ENCODE measurements at places on chromosomes 2 and 18.

GRCh38 chr2:145652036-145652435, 1132.1 kb upstream of the ZEB2 start:
- no peak for DNase-seq

- no peak for DNase-seq
Measured at GRCh38 chr2:187445051-187445450, 3.0 kb downstream of the CALCRL start.

- DNase-seq = no peak
Measured at GRCh38 chr2:203737360-203737759, 30.9 kb downstream of the CD28 start.

DNA sequence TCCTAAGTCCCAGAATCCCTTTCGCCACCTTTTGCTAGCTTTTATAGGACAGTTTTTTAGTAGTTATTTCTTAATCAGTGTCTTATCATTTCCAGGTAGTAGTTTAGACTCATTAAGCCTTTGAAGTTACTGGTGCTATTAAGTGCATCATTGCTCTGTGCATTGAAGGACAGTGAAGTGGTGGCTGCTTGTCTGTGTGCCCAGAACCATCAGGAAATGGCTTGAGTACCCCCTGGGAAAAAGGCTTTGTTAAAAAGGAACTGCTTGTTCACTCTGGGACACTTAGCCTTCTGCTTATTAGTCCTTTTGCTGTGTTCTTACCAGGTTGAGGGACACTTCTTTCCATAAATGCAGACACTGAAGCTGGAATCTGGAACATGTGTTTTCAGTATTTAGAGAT, 30.0 kb downstream of the DTNA start:
- DNase-seq = no peak

- no peak for DNase-seq
Measured at GRCh38 chr2:11387100-11387390, 42.6 kb upstream of the ROCK2 start.

DNA sequence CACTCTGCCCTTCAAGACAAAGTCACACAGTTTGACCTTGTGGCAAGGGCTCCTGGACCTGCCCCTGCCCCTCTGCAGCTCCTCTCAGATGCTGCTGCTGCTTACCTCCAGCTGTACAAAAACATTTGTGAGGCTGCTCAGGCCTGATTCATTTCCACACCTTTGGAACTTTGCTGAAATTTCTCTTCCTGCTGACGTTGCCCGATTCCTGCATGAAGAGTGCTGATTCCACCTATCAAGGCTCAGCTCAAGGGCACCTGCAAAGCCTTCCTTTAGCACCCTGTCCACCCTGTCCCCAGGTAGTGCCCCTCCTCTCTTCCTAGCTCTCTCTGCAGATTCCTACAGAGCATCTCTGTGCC, 738.3 kb upstream of the HS6ST1 start:
- DNase-seq = no peak

GRCh38 chr2:48205137-48205798, 299.0 kb upstream of the FBXO11 start:
- DNase-seq = no peak

- DNase-seq = no peak
Measured at GRCh38 chr2:226334981-226335720, 464.5 kb downstream of the IRS1 start.

- no peak for DNase-seq
Measured at GRCh38 chr2:80365762-80366161, 61.2 kb upstream of the LRRTM1 start.

DNA sequence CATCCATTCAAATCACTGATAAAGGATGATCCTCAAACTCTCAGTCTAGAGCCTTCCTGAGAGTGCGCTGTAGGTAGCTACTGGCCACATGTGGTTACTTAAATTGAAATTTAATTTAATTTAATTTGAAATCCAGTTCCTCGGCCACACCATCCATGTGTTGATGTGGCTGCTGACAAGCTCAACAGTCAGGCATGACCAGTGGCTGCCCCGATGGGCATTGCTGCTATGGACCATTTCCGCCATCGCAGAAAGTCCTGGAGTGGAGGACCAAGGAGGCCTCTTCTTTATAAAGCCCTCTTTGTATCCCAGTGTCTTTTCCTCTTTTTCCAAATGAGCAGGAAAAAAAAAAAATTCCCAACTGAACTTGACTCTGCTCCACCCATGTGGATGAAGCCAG, 100.6 kb downstream of the HDAC4 start:
- DNase-seq = peak; percentile 14

DNA sequence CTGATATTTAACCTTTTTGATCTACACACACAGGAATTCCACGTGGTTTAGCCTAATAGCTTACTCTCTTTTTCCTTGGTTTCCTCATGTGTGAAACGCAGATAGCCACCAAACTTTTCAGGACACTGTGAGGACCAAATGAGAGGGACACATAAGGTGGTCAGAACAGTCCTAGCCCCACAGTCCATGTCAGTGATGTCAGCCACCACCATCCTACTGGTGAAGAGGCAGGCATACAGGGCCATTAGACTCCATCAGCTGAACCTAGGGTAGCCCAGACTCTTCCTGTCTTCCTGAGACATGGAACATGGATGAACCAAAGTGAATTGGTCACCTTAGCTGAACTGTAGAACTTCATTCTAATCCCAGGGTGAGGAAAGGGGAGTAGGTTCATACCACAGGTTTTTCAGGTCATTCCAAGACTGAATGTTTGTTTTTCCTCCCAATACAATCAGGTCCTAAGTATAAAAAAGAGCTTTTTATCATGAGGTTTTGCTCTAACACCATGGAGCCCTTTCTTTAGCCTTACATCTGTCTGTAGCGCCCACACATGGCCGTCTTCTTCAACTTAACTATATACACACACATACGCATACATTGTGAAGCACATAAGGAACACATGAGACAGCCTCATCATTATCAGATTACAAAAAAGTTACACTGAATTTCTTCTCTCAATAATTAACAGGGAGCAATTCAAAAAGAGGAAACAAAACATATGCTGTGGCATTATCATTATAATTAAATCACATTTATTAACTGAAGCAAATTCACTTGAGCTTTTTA, 18.5 kb upstream of the NFE2L2 start:
- DNase-seq = no peak

GRCh38 chr18:39841482-39842365, 2113.3 kb upstream of the PIK3C3 start:
- no peak for DNase-seq

DNA sequence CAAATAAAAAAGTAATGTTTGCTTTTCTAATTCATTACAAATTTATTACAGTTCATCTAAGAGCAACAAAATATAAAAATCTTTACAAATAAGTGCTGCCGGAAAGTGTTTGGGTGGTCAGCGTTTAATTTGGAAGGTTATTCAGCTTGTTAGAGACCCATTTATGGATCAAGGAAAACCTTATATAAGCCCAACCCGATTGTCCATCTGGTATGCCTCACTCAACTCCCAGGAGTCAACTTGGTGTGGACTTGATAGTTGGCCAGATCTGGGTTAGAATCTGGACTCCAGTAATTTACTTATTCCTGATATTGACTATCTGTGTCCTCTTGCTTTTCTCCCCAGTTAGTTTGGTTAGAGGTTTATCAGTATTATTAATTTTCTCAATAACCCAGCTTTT, 106.2 kb downstream of the KCTD1 start:
- DNase-seq = no peak

DNA sequence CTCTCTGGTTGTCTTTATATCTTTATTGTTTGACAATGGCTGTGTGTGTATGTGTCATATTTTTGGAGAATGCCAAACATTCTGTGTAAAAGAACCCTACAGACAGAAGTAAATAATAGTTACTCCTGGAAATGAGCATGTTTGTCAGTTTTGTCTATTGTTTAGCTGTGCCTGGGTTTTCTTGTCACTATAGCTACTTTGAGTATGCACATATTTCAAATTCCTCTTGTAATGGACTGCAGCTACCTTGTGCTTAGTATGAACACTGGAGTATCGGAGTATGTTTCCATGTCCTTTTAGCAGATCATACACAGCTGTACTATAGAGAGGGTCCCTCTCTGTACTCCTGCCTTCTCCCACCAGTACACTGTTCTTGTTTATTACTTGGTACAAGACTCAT, 58.0 kb upstream of the DOCK10 start:
- no peak for DNase-seq

DNA sequence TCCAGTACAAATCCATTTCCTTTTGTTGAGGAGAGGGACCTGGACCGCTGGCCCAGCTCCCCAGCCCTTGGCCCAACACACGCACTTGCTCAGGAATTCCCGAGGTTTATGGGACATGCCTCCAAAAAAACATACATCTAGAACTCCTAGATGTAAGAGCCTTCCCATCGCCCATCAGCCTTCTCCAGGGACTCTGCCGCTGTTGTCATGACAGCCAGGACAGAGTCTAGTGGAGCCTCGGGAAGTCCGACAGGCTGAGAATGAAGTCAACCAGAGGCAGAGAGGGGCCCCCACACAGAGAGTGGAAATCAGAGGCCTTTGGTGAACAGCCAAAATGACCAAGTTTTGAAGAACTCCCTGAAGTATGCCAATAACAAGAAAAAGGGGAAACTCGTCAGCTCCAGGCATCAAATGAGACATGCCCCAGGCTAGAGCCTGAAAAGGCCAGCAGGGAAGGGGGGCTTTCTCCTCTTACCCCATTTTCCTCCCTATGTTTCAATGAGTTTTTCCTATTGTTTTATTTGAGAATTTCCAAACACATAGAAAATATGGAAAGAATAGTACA, 43.2 kb upstream of the CAB39 start:
- DNase-seq = no peak

GRCh38 chr18:79604205-79604912, 75.2 kb upstream of the CTDP1 start:
- peak; percentile 6 for DNase-seq

GRCh38 chr2:133591164-133591563, 22.9 kb upstream of the NCKAP5 start:
- peak; percentile 60 for DNase-seq

- no peak for DNase-seq
Measured at GRCh38 chr2:47145466-47145865, 9.6 kb downstream of the STPG4 start.

DNA sequence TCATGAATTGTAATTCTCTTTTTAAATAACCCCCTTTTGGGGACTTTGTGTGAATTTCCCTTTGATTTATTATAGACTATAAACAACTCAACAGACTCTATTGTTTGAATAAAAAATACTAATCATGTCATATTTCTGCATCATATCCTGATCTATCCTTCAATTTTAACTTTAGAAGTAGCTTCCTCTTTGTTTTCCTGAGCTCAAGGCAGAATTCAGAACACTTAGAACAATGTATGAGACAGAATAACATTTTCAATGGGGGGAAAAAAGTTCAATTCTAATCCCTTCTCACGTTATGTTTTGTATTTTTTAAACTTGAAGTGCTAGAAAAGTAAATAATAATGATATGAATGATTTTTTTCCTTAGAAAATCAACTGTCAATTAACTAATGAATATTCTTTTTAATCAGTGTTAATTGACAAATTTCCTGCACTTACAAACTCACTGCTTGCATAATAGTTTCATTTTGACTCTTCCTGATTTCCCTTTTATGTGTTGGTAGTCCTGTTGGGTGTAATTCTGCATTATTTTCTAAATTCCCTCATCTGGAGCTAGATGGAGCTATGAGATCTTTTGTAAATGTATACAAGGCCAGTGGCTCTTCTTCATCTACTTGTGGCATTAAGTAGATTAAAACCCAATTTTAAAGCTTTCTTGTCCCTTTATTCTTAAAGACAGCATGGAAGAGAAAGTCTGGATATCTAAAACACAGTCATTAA, 326.1 kb downstream of the PARD3B start:
- DNase-seq = no peak

GRCh38 chr2:201880993-201881611, 74.8 kb downstream of the CDK15 start:
- no peak for DNase-seq

DNA sequence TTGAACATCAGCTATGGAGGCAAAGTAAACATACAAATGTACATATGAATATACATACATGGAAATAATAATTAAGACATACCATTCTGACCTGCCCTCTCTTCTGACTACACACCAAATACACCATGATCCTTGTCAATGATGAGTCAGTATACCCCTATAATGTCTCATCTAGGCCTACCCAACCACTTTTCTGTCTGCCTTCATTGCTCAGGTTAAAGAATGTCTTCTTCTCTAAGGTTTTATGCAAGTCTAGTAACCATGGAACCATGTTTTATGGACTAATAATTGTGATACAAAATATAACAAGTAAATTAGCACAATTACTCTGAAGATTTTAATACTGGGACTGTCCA, 128.7 kb downstream of the NCKAP5 start:
- no peak for DNase-seq

GRCh38 chr2:181374781-181375675, 82.2 kb upstream of the ITGA4 start:
- no peak for DNase-seq

DNA sequence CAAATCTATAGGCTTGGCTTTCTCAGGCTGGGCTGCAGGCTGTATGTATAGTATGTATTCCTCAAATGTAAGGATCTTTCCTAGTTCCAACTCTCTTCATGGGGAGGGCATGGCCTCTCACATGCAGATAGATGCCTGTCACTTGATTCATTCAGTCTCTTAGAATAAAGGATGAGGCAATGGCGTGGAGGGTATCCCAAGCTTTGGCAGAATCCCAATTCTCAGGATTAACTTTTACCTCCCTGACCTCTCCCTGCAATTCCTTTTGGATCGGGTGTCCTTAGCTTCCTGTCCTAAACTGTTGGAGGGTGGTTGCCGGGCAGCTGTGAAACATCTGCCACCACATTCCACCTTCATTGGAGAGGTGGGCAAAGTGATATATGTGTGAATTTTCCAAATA, 80.3 kb downstream of the INSIG2 start:
- no peak for DNase-seq

GRCh38 chr2:227320305-227321094, 4.6 kb upstream of the MFF start:
- DNase-seq = no peak

DNA sequence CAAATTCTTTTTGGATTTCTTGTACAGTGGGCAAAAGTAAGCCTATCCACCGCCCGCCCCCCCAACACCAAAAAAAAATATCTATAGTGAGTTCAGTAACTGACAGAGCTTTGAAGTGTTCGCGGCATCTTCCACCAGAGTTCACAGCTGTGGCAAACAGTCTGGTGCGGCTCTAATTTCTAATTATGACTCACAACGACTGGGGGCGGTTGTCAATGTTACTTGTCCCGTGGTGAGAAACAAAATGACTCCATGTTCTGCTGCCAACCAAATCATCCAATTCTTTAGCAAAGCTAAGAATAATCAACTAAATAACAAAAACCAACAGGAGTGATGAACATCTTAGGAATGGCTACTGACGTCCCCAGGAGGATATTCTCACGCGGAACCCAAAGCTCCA, 392.5 kb upstream of the SALL3 start:
- no peak for DNase-seq
